ENCODE measurements at places on chromosomes 1 and 21.

- DNase-seq: no peak
These were observed 183.8 kb downstream of the LMO4 start for GRCh38 chr1:87512431-87512830.

DNA sequence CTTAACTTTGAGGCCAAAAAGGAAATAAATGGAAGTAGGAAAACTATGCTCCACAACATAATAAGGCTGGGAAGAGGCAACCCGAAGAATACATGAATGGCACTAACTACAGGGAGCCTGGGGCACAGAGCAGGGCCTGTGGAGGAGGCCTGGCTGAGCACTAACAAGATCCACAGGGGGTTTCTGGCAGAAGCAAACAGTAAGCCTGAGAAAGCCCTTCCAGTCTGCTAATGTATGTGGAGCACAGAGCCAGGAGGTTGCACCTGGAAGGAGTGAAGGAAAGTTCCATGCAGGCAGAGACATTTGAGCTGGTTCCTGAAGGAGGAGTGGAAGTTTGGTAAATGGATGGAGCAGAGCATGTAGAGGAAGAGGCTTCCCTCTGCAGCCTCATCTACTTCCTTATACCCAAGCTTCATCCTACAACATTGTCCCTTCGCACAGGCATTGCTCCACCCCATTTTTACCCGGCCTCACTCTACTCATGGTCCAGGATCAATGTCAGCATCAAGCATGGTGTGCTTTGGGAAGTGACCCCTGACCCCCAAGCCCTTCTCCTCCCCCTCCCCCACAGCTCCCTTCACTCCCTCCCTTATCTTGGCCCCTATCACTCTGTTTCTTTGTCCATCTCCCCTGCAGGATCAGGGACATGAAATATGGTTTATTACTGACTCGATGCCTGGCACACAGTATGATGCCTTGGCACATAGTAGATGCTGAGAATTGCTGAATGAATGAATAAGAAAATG, 23.3 kb downstream of the SHISA4 start:
- DNase-seq: no peak

DNA sequence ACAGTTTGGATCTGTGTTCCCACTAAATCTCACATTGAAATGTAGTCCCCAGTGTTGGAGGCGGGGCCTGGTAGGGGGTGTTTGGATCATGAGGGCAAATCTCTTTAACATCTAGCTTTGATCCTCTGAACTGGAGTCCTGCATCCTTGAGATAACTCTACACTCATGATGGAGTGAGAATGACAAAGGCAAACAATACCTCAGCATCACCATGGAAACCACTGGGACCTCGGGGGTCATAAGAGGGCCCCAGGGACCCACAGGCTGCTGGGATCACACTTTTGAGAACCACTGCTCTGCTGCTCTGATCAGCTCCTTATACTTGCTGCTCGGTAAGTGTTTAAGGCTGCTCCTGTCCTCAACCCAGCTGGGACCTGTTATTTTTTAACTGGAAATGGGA, 13.4 kb upstream of the OBSCN start:
- no peak for DNase-seq

- DNase-seq: no peak
These were observed 2.1 kb downstream of the GJA8 start for GRCh38 chr1:147904726-147905125.

DNA sequence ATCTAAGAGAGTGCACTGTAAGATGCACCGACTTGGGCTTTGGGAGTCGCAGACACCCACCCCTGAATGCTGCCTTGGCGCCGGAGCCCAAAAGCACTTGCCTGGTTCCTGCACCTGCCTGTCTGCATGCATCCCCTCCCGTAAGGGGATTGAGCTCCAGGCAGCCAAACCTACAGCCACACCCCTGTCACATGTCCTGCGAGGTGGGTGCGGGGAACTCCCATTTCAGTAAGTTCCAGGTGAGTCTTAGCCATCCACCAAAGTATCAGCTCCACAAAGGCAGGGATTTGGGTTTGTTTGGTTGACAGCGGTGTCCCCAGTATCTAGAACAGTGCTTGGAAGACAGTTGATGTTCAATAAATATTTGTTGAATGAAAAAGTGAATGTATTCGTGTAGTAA, 31.5 kb upstream of the MAP10 start:
- DNase-seq: no peak

GRCh38 chr1:30120245-30121000, 603.0 kb downstream of the MATN1 start:
- no peak for DNase-seq
